Caudate nucleus (tissue), 63 donors: ENCODE measurements at places on chromosomes 2 and 18.

DNA sequence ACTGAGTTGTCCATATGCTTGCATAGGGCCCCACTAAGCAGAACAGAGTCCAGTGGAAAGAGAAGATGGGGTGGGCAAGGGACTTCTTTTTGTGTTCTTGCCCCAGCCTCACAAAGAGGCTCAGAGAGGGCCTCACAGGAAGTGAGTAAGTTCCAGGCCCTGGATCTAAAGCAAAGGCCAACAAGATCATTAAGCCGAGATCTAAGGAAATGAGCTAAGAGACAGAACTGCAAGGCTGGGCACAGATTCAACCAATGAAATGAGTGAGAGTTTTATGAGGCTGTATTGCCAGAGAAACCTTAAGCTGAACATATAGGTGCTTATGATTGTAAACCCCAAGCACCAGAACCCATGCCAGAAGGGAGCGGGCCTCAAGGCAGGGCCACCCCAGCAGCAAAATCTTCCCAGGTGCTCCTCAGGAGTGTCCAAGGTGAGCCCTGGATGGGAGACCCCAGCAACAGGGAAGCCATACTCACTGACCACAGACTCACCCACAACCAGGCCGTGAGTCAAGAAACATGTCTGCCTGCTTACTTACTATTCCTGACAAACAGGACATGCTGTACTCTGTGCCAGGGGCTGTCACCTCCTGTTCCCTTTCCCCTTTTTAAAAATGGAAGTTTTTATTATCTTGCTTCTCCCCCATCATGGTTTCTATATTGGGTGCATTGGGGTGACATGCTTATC, 40.2 kb downstream of the SLC14A1 start:
- no peak for DNase-seq

GRCh38 chr18:68150961-68151360, 563.9 kb downstream of the TMX3 start:
- no peak for DNase-seq

DNA sequence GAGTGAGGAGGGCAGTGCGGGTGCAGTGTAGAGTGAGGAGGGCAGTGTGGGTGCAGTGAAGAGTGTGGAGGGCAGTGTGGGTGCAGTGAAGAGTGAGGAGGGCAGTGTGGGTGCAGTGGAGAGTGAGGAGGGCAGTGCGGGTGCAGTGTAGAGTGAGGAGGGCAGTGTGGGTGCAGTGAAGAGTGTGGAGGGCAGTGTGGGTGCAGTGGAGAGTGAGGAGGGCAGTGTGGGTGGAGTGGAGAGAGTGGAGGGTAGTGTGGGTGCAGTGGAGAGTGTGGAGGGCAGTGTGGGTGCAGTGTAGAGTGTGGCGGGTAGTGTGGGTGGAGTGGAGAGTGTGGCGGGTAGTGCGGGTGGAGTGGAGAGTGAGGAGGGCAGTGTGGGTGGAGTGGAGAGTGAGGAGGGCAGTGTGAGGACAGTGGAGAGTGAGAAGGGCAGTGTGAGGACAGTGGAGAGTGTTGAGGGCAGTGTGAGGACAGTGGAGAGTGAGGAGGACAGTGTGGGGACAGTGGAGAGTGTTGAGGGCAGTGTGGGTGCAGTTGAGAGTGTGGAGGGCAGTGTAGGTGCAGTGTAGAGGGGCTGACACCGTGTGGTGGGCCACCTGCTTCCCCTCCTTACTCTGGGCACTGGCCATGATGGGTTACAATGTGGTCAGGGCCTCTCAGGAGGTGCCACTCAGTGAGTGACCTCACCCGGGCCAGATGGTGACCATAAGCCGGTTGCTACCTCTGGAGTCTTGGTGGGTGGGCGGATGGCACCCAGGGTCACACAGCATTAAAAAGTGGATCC, 28.5 kb downstream of the INPP4A start:
- no peak for DNase-seq

DNA sequence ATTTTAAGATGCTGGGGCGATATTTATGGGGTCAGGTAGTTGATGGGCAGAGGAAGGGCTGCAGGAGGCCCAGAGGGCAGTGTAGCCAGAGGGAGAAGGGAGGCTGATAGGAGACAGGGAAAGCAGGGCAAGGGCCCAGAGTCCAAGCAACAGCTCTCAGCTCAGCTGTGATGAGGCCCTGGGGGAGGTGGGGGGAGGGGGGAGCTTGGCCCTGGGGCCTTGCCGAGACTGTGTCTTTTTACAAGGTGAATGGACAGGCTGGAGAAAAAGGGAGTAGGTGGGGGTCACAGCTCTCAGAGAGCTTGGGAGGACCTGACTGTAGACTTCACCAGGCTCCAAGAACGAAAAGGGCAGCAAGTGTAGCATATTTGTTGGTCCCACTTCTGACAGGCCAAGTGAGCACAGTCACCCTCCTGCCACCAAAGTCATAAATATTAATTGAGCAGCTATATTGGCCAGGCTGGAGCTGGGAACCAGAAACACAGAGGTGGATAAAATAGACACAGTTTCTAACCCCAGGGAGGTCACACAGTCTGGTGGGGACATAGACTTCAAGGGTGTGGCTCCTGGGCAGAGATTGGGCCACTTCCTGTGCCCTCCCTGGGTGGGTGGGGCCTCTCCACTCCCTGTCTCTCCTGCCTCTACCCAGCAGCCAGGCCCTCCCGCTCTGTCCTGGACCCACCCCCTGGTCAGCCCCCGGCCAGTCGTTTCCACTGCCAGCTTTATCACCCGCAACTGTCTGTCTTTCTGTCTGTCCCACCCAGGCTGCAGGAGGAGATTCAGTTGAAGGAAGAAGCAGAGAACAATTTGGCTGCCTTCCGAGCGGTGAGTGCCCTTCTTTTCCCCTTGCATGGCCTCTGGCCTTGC, 1.4 kb downstream of the DES start:
- no peak for DNase-seq

DNA sequence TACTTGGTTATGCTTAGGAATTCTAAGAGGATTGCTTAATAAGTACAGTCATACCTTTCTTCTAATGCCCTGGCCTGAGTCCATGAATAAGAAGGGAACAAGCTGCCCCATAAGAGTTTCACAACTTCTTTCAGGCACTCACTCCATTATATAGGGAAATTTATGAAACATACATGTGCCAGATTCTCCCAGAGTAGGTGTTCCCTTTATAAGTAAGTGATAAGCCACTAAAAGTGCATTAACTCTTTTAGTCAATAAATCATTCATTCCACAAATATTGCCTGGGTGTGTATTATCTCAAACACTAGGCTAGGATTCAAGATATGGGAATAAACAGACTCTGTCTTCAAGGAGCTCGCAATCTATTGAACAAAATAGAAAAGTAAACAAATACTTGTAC, 84.5 kb upstream of the RBBP8 start:
- no peak for DNase-seq

DNA sequence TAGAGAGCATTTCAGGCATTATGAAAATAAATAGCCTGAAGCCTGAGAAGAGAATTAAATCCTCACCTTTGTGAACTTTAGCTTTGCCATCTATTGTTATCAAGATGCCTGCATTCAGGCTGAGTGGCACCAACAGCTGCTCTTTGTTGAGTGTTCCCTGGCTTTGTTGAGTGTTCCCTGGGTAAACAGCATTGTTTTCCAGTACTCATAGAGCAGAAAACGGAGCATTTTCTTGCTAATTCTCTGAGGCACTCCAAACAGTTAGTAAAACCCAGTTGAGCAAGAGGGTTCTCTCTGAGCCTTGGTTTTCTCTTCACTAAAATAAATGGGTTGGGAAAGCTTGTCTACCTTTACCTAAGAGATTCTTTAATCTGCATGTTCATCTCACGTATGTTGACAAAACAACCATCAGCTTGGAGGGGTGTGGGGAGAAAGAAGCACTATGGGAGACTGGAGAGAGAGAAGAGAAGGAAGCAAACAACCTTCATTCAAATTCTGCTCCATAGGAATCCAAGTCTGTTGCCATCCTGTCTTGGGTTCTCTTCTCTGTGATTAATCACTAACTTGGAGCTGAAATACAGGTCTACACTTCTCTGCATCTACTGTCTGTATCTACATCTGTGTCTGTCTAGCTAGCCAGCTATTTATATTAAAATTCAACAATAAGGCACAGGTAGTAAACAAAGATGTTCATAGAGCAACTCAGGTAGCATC, 567.0 kb upstream of the SOX11 start:
- DNase-seq, result no peak

DNA sequence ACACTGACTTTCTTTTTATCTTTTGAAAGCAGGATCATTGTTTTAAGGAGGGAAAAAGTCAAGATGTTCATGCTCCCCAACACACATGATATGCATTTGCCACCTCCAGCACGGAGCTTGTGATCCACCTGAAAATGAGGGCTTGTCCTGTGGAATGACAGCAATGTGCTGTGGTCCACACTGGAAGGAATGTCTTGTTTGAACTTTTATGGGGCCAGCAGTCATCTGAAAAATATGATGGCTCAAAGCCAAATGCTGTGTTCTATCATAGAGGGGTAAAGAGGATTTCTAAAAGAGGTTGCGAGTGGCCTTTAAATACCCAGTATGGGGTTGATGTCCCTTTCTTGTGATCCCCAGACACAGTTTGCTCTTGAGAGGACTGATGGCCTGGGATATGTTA, 226.5 kb upstream of the SPRED2 start:
- no peak for DNase-seq

- DNase-seq, result no peak
Measured at GRCh38 chr2:9384521-9384920, 38.8 kb downstream of the ITGB1BP1 start.

GRCh38 chr2:167544602-167545001, 656.3 kb downstream of the XIRP2 start:
- no peak for DNase-seq

GRCh38 chr2:206000776-206001175, 85.2 kb downstream of the INO80D start:
- DNase-seq, result no peak
